NCI-H1930 (cell line): ENCODE measurements at places on chromosomes 7 and 10.

DNA sequence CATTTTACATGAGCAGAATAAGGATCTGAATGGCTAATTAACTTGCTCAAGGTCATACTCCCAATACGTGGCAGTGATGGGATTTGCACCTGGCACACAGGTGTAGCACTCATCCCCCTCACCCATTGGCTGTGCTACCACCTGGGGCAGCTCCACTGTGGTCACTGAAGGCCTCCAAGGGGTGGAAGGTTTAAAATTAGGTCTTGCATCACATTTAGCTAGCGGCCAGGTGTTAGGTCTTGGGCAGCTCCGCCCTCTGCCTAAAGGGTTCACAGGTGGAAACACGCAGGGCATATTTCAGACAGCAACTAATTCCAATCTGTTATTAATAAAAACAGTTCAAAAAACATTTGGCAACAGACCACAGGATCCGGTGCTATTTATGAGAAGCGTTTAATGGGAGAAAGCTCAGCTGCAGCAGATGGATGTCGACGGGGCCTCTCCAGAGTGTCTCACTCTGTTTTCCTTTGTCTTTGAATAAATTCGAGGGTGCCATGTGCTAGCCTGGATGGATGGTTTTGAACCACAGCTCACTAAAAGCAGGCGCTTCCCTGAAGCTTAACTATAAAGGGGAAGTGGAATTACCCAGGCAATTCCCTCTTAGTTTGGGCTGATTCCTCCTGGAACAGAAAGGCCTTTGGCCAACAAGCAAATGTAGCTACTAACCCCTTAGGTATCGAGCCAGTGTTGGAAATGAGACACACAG, 1017.6 kb downstream of the TYW1 start:
- DNase-seq, result no peak

GRCh38 chr7:43868681-43869005, 674 bp downstream of the MRPS24 start:
- no peak for DNase-seq

DNA sequence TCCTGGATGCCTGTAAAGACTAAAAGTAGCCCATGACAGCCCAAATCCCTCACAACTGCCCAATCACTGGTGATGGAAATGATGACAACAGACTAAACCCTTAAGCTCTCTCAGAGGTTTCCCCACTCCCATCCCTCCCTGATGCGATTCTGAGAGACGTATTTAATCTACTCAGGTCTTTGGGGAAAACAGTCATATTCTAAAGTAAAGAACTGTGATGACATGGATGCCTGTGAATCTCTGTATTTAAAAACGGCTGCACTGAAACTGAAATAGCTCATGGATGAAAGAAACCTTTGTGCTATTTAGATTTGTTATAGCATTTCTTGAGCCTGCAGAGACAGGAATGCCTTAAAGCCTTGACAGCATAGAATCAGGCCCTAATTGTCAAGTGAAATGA, 28.5 kb downstream of the VPS41 start:
- DNase-seq, result no peak

- DNase-seq, result no peak
Observed at GRCh38 chr7:76357475-76358010, 1.2 kb downstream of the YWHAG start.

DNA sequence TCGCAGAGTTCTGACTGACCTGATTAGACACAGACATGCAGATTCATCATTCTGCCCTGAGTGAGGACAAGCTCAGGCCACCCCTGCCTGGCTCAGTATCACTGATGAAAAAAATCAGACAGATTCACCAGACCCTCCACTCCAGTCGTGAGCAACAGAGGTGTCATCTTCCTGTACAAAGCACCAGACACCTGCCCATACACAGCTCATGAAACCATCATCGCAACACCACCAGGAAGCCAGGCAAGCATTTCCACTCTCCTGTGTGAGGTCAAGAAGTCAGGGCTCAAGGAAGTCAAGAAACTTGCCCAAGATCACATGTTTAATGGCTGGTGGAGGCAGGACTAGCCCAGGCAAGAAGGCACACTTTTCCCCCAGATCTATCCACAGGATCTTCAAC, 163.0 kb downstream of the CALN1 start:
- DNase-seq, result no peak
